ENCODE measurements at places on chromosomes 3 and 15.

DNA sequence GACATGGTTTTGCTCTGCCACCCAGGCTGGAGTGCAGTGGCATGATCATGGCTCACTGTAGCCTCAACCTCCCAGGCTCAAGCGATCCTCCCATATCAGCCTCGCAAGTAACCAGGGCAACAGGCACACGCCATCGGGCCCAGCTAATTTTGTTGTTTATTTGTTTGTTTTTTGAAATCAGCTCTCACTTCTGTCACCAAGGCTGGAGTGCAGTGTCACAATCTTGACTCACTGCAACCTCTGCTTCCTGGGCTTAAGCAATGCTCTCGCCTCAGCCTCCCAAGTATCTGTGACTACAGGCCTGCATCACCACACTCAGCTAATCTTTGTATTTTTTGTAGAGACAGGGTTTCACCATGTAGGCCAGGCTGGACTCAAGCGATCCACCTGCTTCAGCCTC, 26.3 kb upstream of the PLCH1 start:
- DNase-seq: no peak

GRCh38 chr3:196081002-196081833, 672 bp downstream of the TFRC start:
- DNase-seq: peak; percentile 64

DNA sequence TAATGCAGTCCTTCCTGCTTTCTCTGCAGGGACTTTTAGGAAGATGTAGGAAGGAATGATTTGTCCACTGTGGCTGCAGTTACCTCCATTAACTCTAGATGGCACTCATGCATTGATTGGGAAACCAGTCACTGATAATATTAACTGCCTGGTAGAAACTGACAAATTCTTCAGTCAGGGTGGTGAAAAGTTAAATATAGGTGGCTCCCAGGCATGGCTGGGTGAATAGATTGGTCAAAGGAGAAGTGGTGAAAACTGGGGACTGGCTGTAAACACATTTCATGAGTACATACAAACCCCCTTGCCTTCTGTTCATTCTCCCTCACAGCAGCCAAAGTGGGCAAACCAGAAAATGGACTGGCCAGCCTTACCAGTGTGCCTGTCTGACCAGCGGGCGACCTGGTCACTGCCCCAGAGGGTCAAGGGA, 333.4 kb downstream of the THSD4 start:
- DNase-seq: peak; percentile 67

DNA sequence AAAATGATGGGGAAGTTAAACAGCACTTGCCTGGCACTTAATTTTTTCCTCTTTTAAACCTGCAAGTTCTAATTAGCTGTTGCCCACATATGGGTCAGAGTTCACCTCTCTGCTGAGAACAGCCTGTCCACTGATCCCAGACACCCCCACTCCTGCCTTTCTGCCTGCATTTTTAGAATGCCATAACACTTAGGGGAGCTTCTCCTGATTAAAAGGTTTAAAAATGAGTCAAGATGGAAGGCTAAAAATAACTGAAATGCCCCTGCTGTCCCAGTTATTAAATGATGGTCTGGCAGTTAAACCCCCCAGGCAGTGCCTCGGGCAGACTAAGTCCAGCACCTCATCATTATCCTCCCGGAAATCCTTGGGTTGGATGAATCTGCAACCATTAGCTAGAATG, 913.6 kb upstream of the ARPP21 start:
- no peak for DNase-seq

- peak; percentile 64 for DNase-seq
Observed at GRCh38 chr3:110420158-110420641, 651.4 kb upstream of the NECTIN3 start.

- DNase-seq: peak; percentile 12
Observed at GRCh38 chr15:80031841-80032240, 27.6 kb upstream of the ZFAND6 start.

DNA sequence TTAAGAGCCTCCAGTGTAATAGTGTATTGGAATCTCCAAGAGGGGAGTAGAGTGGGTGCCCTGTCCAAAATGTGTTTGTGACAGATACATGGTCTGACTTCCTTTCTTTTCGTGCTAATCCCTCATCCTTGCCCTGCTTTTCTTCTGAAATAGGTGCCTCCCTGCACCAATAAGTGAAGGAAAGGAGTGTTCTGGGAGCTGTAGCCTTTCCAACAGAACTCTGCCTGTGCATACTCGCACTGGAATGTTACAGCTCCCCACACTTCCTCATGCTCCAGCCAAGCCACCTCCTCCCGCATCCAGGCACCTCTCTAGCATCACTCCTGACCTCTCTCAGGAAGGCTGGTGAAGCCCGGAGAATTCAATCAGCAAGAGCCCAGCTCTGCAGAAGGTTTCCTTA, 478.0 kb downstream of the GABRG3 start:
- peak; percentile 28 for DNase-seq

GRCh38 chr3:71589132-71589531, 5.6 kb upstream of the FOXP1 start:
- no peak for DNase-seq

- DNase-seq: peak; percentile 9
Observed at GRCh38 chr3:134937256-134938028, 142.4 kb downstream of the EPHB1 start.

DNA sequence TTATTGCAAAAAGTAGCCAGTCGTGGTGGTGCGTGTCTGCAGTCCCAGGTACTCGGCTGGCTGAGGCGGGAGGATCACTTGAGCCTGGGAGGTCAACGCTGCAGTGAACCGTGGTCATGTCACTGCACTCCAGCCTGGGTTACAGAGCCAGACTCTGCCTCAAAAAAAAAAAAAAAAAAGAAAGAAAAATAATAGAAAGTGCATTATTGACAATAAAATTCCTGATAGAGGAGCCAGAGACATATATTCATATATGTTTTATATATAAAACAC, 43.6 kb upstream of the PYDC2 start:
- DNase-seq: no peak

GRCh38 chr15:67980773-67981685, 73.1 kb upstream of the PIAS1 start:
- DNase-seq: no peak

DNA sequence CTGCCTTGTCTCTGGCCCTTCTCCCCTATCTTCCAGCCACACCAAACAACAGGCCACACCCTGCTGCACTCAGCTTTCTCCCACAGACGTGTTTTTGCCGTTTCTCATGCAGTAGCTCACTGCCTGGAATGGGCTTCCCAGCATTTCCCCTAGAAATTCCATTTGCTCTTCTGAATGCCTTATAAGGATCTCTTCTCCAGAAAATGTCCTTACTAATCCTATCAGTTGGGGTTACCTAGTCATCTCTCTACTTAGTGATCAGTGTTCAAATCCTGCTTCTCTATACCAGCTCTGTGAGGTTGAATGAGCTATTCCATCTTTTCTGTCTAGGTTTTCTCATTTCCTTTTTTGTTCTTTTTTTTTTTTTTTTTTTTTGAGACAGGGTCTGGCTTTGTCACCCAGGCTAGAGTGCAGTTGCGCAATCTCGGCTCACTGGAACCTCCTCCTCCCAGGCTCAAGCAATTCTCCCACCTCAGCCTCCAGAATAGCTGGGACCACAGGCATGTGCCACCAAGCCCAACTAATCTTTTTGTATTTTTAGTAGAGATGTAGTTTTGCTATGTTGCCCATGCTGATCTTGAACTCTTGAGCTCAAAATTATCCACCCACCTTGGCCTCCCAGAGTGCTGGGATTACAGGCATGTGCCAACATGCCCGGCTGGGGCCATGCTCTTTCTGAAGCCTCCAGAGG, 98.2 kb upstream of the CHD2 start:
- peak; percentile 67 for DNase-seq

DNA sequence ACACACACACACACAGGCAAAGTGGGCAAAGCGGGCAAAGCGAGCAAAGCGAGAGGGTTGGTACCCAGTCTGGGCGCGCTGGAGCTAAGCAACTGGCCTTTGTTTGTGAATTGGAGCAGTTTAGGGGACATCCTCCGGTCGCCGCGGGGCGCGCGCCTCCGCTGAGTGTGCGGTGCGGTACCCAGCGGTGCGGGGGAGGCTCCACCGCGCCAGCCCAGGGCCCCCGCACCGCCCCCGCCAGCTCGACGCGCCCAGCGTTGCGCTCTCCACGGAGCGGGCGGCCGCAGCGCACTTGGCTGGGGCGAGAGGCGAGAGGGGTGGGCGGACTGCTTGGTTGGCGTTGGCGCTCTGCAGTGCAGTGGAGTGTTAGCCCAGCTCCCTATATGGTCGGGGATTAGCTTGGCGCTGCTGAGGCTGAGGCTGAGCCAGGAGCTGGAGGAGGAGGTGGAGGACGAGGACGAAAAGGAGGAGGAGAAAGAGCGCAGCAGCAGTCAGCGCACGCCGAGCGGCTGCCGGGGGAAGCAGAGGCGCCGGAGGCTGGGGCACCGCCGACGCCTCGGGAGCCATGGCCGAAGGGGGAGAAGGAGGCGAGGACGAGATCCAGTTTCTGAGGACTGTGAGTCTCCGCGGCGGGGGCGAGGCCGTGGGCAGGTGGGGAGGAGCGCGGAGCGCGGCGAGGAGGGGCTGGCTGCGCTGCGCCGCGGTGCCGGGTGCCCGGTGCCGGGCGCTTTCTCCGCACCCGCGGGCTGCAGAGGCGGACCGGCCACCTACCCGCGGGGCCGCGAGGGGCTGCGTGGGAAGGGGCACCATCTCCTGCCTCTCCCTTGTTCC, at the start of gene RYR3:
TSS of gene RYR3 (plus strand) at position 487 of the 831 bp plus-strand sequence. CDS start at position 566, 79 bp downstream.
- DNase-seq: no peak

DNA sequence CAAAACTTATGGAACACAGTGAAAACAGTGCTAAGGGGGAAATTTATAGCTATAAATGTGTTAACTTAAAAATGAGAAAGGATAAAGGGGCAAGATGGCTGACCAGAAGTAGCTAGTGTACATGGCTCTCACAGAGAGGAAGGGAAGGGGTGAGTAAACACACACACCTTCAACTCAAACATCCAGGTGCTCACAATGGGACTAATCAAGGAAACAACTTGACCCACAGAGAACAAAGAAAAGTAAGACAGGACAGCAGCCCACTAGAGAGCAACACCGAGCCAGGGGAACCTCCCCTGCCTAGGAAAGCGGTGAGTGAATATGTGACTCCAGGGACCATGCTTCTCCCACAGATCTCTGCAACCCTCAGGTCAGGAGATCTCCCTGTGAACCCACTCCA, 85.0 kb upstream of the UBP1 start:
- no peak for DNase-seq

GRCh38 chr15:38154837-38155236, 97.8 kb upstream of the SPRED1 start:
- no peak for DNase-seq

GRCh38 chr3:170863816-170864215, 6.2 kb downstream of the RPL22L1 start:
- DNase-seq: no peak

DNA sequence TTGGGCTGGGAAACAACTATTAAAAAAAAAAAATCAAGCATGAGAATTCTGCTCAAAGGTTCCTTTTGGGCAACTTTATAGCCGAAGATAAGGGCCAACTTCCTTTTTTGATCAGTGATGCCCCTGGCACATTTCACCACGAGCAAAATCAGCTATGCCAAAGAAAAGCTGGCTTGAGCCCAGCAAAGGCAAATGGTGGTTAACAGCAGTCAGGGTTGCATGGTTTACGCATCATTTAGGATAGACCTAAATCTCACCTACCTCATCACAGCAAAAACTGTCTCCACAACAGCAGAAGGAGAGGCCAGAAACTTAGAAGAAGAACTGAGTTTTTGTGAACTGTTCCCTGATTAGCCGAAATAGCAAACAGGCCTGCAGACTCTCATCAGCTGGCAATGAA, 220.1 kb upstream of the CDIN1 start:
- DNase-seq: no peak

Measured in AG08395 (cell line).